Mesothelial cell of epicardium (in vitro differentiated cells): ENCODE measurements at places on chromosomes 6 and 20. TPM values are rescaled to one million over a fixed set of nuclear protein-coding genes. Genes with fewer than 3 reads are reported as not detected.

Gene SAMD5
- 10.6 to 12.6 TPM (median 12.0 TPM) in 3 replicates for total RNA-seq

Gene SLC22A1
- total RNA-seq: 1.8 to 2.4 TPM (median 2.0 TPM) in 3 replicates

Gene PLAGL2
- total RNA-seq: 37.4 to 38.1 TPM (median 37.8 TPM) in 3 replicates

Gene NMBR
- total RNA-seq: 0.27 TPM in 2 of 3 replicates, not detected in the other

DNA sequence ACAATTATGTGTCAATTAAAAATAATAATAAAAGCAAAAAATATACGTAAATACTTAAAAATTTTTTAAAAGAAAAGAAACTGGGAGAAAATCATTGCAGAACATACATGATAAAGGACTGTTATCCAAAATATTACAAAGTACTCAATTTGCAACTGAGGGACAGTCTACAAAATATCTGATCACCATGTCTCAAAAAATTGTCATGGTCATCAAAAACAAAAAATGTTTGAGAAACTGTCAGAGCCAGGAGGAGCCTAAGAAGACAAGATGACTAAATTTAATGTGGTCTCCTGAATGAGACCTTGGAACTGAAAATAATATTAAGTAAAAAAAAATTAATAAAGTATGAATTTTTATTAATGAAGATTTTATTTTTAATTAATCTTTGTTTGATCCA lies 43.5 kb downstream of the DTNBP1 start:
- H3K4me1 ChIP-seq: peaks cover 15% of the 10 kb centered on the region
- no peak overlapping the region for H3K4me3 ChIP-seq
- peaks cover 2% of the 10 kb centered on the region for H3K36me3 ChIP-seq
- DNase-seq: no peak

GRCh38 chr20:58213716-58214115 lies 14.7 kb downstream of the ANKRD60 start:
- no peak overlapping the region for H3K27ac ChIP-seq
- no peak for DNase-seq
- H3K4me3 ChIP-seq: no peak overlapping the region
- no peaks in the 10 kb centered on the region for H3K36me3 ChIP-seq

- H3K4me1 ChIP-seq: peaks cover 52% of the 10 kb centered on the region
- H3K36me3 ChIP-seq: no peaks in the 10 kb centered on the region
- H3K27ac ChIP-seq: peak overlapping the region; percentile 93
Measured at GRCh38 chr20:46089167-46089416, 670 bp downstream of the NCOA5 start.

GRCh38 chr6:109103942-109104341 lies 8.6 kb downstream of the CEP57L1 start:
- H3K36me3 ChIP-seq: peaks cover 17% of the 10 kb centered on the region
- H3K27me3 ChIP-seq: no peaks in the 10 kb centered on the region
- no peak overlapping the region for H3K4me3 ChIP-seq
- H3K27ac ChIP-seq: no peak overlapping the region
- no peaks in the 10 kb centered on the region for H3K4me1 ChIP-seq

GRCh38 chr20:22701679-22702308 lies 117.4 kb upstream of the FOXA2 start:
- no peaks in the 10 kb centered on the region for H3K36me3 ChIP-seq
- peaks cover 11% of the 10 kb centered on the region for H3K4me1 ChIP-seq
- peaks cover 2% of the 10 kb centered on the region for H3K27me3 ChIP-seq
- no peak overlapping the region for H3K4me3 ChIP-seq

DNA sequence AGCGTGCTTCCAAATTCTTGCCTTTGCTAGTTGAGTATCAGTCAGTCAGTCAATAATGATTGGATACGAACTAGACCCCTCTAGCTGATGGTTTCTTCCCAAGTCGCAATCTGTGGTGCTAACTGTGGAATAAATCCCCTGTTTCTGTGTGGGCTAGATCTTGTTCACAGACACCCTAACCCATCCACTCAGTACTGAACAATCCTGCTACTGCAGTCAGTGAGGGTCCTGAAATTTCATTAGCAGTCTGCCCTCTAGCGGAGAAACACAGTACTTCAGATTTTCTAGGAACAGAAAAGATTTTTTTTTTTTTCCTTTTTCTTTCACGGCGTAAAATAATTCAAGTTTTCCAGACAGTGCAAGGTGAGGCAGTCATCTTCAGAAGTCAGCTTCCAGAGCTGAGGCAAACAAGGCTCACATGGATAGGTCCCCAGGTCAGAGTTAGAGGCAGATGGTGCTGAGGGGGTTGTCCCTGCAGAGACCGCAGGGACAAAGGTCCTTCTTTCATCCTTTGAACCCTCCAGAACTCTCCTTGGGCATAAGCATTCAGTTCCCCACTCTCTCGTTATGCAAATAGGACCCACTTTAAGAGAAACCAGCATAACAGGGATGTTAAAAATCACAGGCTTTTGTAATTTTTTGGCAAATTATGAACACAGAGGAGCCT lies 119.6 kb downstream of the SCML4 start:
- H3K27me3 ChIP-seq: peaks cover 39% of the 10 kb centered on the region
- no peaks in the 10 kb centered on the region for H3K36me3 ChIP-seq
- no peaks in the 10 kb centered on the region for H3K4me1 ChIP-seq
- DNase-seq: no peak

- no peaks in the 10 kb centered on the region for H3K36me3 ChIP-seq
- DNase-seq: no peak
- H3K27ac ChIP-seq: no peak overlapping the region
- H3K4me1 ChIP-seq: peaks cover 42% of the 10 kb centered on the region
- H3K4me3 ChIP-seq: no peak overlapping the region
Measured at GRCh38 chr6:119739769-119740168, 390.2 kb upstream of the MAN1A1 start.

DNA sequence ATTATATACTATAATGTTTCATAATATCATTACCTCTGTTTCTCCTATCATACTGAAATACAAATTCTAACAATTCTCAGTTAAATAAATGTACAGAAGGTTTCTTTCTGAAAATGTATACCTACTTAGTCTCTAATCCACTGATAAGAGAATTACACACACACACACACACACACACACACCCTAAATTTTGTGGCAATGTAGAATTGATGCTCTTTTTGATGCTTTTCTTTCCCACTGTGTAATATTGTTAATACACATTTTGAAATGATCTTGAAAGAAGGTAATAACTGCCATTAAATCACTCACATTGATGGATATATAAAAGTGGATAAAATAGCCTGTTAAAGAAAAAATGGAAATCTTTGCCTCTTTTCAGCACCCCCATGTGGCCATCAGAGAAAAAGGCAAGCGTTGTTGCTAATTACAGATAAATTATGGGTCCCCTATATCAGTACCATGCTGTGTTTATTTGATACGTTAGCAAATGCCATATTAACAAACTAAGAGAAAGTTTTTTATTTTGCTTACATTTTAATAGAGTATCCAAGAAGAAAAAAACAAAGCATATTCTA lies 76.6 kb upstream of the VGLL2 start:
- no peak for DNase-seq
- H3K27ac ChIP-seq: no peak overlapping the region
- H3K27me3 ChIP-seq: no peaks in the 10 kb centered on the region
- H3K4me3 ChIP-seq: no peak overlapping the region
- H3K4me1 ChIP-seq: no peaks in the 10 kb centered on the region

DNA sequence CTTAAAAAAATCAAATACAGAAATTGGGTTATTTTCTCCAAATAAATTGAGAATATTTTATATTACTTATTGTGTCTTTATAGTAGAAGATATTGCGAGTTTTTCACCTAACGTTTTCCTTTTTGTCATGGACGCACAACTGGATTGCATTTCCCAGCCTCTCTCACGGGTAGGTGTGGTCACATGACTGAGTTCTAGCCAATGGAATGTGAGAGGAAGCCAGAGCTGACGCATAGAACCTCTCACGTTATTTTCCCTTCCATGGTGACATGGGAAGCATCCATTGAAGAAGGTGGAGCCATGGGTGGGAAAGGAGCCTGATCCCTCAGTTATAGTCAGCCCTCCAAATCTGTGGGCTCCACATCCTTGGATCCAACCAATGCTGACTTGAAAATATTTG lies 155.9 kb upstream of the UST start:
- H3K4me1 ChIP-seq: no peaks in the 10 kb centered on the region
- H3K36me3 ChIP-seq: peaks cover 6% of the 10 kb centered on the region
- DNase-seq: no peak
- H3K27ac ChIP-seq: no peak overlapping the region
- no peak overlapping the region for H3K4me3 ChIP-seq

- H3K4me3 ChIP-seq: no peak overlapping the region
- no peaks in the 10 kb centered on the region for H3K27me3 ChIP-seq
- H3K36me3 ChIP-seq: peaks cover 18% of the 10 kb centered on the region
- H3K4me1 ChIP-seq: peaks cover 20% of the 10 kb centered on the region
- no peak overlapping the region for H3K27ac ChIP-seq
Measured at GRCh38 chr20:45366631-45367030, 3.7 kb downstream of the SYS1 start.

DNA sequence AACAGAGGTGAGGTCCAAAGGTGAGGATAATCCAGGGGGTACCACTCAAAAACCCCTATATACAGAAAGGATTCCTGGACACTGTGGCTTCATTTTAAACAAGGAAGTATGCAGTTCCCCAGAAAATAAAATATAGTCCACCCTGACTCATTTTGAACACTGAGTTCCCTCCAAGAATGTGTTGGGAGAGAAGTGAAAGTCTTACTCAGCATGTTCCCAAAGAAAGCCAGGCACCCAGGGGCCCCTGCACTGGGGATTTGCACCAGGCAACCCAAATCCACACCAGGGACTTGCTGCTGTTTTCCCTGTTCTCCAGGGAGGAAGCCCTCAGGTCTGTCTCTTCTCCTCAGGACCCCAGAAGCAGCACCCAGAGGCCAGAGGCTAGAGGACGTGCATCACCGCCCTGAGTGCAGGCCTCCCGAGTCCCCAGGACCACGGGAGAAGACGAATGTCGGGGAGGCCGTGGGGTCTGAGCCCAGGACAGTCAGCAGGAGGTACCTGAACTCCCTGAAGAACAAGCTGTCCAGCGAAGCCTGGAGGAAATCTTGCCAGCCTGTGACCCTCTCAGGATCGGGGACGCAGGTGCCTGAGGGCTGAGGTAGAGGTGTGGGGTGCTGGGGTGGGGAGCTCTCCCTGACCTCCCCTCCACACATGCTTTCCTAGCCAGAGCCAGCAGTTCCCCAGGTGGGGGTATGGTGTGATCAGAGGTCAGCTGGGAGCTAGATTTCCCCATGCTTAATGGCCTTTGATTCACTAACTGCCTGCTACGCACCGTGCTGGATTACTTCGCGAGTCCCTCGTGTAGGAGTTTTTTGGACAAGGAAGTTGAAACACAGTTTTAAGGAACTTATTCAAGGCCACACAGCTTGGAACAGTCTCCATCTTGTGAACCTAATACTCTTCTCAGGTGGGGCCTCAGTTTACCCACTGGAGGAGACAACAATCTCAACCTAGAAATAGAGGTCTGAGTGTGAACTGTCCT lies 3.3 kb downstream of the FGD2 start:
- DNase-seq: no peak
- H3K4me3 ChIP-seq: no peak overlapping the region
- no peaks in the 10 kb centered on the region for H3K4me1 ChIP-seq
- H3K36me3 ChIP-seq: no peaks in the 10 kb centered on the region

GRCh38 chr20:60461993-60462392 lies 503.8 kb downstream of the CDH26 start:
- H3K4me3 ChIP-seq: no peak overlapping the region
- peaks cover 8% of the 10 kb centered on the region for H3K27me3 ChIP-seq
- no peak overlapping the region for H3K27ac ChIP-seq
- no peaks in the 10 kb centered on the region for H3K36me3 ChIP-seq
- no peak for DNase-seq
